ENCODE measurements at places on chromosomes 4 and X. TPM values are rescaled to one million over a fixed set of nuclear protein-coding genes. Genes with fewer than 3 reads are reported as not detected.

DNAAF6 gene
- total RNA-seq, result not detected

- peak; percentile 10 for DNase-seq
These were observed 5.4 kb upstream of the ADGRG2 start for GRCh38 chrX:19127649-19128168.

BEND2 gene
- not detected for total RNA-seq

GRCh38 chr4:99013402-99013843 is 17.9 kb downstream of the METAP1 start:
- peak; percentile 36 for DNase-seq

CENPVL1 gene
- not detected for total RNA-seq

DNA sequence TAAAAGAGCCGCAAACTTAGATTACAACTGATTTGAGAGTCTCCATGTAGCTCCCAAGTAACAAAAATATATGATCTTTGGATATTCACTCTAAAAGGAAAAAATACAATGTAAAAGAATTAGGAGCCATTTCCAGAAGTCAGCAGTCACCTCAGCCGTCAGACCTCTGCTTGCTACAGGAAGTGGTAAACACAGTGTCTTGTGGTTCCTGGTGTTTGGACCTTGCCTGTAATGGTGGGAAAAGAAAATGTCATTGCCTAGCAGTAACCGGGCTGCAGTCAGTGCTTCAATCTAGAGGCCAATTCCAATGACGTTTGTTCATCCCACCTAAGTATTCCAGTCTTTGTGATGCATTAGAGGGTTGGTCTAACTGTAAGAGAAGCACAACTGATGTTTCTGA is 28.9 kb upstream of the SMIM31 start:
- DNase-seq, result no peak

DNA sequence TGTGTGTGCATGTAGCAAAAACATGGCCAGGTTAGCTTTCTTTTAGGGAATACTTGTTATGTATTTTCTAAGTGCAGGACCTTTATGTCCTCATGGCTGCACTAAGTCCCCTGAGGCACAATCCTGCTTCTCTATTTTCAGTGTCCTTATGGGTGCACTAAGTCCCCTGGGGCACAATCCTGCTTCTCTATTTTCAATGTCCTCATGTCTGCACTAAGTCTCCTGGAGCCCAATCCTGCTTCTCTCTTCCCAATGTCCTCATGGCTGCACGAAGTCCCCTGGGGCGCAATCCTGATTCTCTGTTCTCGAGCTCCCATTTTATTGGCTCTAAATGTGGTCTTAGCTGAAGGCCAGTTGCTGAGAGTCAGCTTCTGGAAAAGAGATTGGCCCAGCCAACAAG is 49.7 kb upstream of the GPRIN3 start:
- DNase-seq, result no peak

BTC gene
- total RNA-seq, result 0.43 TPM

All from fibroblast of villous mesenchyme (primary cell).